ENCODE measurements at places on chromosomes 2 and 18.

GRCh38 chr18:5512176-5512575 lies 31.6 kb downstream of the EPB41L3 start:
- DNase-seq: no peak

DNA sequence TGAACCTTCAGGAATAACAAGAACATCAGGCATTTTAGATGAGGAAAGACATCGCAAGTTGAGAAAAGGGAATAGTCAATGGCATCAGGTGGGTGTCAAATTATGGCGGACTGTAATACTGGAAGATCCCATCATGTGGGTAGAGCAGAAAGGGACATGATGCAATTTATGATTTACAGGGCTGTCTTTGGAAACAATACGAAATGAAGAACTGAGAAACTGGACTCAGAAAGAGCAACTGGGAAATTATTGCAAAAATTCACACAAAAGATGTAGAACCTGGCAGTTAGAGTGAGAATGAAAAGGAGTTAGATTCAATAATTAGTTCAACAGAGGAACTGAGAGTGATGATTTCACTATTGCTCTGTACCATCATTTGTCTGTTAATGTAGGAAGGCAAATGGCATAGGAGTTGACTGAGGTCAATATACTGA lies 1635.0 kb upstream of the ACVR2A start:
- DNase-seq: no peak

DNA sequence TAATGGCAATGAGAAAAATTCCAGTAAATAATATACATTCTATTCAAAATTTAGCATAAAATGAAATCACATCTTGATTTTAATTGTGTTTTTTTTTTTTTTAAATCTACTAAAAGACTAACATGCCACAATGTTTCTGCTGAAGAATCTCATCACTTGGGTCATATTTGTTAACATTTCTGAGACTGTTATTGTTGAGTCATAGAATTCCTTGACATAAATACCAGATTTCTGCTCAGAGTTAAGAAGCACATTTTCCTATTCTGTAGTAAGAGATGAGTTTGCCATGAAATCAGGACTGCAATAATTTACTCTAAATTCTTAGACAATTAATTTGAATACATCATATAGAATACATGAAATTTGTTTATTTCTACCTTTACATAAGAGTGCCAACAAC lies 154.9 kb upstream of the KYNU start:
- no peak for DNase-seq

DNA sequence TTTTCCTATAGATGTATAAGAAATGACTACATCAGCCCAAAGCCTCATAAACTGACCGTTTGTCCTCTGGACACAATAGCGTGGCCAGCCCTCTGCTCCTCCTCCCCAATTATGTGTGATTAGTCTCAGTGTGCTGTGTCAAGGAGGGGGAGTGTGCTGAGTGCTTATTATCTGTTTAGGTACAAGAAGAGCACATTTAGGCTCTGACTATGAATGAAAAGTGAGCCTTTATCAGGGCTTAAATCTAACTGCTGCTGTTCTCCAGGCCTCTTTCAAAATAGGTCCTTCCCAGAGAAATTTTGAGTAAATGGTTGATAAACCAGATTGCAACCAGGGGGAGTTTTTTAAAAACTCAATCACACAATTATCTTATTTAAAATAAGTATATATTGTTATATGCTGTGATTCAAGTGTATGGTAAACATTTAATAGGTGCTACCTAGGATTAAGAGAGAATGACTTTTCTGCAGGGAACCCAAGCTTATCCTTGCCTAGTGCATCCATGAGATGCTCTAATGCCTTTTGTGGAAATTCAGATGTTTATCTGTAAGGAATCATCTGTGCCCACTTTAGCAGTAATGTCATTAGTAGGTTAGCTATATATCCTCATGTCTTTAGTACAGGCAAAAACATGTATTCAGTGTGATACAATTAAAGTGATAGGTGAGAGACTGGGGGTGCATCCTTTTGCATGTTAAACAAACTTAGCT lies 168.7 kb upstream of the SIX3 start:
- no peak for DNase-seq

GRCh38 chr2:54419388-54419787 lies 36.7 kb upstream of the SPTBN1 start:
- DNase-seq: no peak

DNA sequence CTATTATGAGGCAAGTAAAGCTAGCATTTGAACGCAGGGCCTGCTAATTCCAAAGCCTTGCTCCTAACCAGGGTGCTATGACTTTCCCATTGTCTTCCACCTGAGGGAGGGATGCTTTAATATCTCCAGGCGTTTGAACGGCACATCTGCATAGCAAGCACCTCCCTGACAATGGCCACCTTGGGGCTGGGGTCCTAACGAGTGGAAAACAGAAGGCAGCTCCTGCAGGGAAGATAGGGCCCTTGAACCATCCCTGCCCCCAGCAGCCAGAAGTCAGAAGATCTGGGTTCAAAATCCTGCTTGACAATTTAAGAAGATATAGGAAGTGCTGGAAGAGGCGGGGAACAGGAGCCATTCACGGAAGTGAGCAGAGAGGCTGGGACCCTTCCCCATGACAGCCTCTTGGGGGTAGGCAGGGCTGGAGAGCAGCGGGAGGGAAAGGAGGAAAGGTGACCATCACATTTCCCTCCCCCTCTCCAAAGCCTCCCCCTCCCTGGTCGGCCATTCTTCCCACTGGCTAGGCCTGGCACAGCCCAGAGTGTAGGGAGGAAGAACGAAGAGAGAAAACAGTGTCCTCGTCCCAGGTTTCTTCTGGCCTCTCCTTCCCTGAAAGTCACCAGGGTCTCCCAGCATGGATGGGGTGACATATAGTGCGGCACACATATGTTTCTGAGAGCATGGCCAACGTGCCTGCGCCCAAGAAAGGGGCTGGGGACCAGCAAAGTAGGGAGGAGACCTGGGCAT lies 73.5 kb downstream of the EMX1 start:
- DNase-seq: peak; percentile 8

- DNase-seq: no peak
Observed at GRCh38 chr2:55099878-55100820, 49.9 kb upstream of the RTN4 start.

DNA sequence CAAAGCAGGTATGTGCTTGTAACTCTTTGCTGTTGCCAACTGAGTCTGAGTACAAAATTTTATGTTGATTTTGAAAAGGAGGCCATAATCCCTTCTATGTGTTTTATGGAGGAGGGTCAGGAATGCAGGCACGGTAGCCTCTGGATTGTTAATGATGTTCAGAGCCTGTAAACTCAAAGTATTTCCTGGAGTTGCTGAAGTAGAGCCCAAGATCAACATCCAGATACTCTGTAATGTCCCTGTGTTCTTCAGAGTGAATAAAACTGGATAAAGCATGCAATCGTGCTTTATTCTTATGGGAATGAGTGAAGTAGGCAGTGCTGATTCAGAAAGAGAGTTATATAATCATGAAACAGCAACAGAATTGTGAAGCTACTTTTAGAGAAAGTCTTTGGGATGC lies 61.8 kb upstream of the CHRNA1 start:
- no peak for DNase-seq

GRCh38 chr2:70534183-70534836 lies 19.3 kb downstream of the TGFA start:
- DNase-seq: no peak

GRCh38 chr18:26133652-26134051 lies at the start of gene PSMA8:
PSMA8 (plus strand) TSS chr18:26133869; CDS start chr18:26133966, 97 bp downstream.
- no peak for DNase-seq

- peak; percentile 88 for DNase-seq
Observed at GRCh38 chr2:42132966-42133641, 36.0 kb upstream of the EML4 start.

GRCh38 chr2:10977003-10977402 lies 65.3 kb downstream of the KCNF1 start:
- DNase-seq: no peak

- DNase-seq: no peak
Observed at GRCh38 chr2:235006986-235007385, 55.2 kb downstream of the SH3BP4 start.

DNA sequence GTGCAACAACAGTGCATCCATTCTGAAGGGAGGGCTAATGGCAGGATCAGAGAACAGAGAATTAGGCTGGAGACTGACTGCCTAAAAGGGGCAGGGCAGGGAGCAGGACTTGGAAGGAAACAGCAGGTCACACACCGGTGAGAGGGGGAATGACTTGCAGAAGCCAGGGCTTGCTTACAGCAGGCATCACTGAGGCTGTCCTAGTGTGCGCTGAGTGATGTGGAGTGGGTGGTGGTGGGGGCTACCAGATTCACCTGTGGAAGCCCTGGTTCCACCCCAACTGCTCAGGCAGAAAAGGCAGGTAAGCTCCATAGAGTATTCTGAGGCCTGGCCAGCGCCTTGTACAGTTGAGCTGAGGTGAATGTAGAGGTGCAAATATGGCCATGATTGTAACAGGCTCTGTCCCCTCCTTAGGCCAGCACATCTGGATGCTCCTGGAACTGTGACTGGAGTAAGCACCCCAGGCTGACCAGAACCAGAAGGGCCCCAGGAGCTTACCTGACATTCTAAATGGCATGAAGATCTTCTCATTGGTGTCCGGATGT lies 49.4 kb downstream of the SFXN5 start:
- no peak for DNase-seq

- DNase-seq: no peak
Observed at GRCh38 chr2:189582809-189583192, 2.2 kb upstream of the SLC40A1 start.

DNA sequence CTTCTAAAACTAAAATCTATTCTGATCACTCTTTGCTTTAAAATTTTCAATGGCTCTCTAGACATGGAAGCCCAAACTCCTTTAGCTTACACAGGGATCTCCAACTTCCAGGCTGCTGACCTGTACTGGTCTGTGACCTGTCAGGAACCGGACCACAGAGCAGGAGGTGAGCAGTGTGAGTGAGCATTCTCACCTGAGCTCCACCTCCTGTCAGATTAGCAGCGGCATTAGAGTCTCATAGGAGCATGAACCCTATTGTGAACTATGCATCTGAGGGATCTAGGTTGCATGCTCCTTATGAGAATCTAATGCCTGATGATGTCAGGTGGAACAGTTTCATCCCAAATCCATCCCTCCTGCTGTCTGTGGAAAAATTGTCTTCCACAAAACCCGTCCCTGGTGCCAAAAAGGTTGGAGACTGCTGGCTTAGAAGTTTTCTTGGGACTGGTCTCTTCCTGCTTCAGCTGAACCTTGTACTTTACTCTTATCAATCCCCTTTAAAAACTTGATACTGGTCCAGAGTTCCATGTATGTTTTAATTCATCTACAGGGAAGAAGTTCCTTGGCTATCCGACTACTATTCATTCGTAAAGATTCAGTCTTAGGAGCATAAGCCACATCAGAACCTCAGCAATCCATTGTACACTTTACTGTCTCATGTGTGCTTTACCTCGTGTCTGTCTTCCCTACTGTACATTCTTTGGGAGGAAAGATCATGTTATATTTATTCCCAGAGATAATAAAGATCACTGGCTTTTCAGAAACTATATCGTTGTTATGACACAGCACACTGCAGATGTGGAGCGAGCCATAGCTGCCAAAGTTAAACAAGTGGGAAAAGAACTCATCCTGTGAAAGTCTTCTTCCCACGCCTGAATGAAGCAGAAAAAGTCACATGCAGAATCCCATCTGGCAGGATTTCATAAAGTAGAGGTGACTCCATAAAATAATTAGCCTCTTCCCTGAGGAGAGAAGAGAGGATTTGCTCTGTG lies 183.8 kb downstream of the LRATD1 start:
- no peak for DNase-seq

GRCh38 chr2:225282858-225283710 lies 116.4 kb upstream of the NYAP2 start:
- DNase-seq: no peak

DNA sequence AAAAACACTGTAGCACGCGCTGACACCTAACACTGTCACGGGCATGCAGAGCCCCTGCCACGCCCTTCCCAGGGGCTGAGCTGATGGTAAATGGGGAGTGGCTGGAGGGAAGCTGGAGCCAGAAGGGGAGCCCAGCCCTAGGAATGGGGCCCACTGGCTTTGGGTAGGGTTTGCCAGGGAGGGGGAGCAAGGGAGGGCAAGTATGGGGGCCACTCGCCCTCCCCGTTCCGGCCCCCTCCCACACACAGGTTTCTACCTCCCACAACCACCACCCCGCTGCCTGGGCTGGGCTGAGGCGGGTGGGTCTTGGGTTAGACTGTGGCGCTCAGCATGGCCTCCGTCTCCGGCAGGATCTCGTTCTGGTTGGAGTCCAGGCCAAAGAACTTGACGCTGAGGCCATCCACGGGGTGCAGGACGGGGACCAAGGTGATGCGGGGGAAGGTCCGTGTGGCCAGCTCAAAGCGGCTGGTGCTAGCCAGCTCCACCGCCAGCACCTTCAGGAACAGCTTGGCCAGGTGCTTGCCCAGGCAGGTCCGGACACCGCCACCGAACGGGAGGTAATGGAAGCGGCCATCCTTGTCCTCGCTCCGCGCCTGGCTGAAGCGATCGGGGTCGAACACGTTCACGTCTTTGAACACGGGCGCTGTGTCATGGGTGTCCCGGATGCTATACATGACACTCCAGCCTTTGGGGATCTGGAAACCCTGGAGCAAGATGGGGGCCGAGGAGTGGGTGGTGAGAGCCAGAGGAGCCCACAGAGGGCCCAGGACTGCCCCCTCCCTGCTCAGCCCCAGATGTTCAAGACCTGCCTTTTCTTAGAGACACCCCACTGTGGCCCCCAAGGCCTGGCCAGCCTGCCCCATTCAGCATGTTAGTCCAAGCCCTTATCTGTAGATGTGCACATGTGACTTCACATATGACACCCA lies 15.5 kb downstream of the CYP26B1 start:
- DNase-seq: no peak

- no peak for DNase-seq
Observed at GRCh38 chr2:127055786-127056076, 51.2 kb downstream of the BIN1 start.

DNA sequence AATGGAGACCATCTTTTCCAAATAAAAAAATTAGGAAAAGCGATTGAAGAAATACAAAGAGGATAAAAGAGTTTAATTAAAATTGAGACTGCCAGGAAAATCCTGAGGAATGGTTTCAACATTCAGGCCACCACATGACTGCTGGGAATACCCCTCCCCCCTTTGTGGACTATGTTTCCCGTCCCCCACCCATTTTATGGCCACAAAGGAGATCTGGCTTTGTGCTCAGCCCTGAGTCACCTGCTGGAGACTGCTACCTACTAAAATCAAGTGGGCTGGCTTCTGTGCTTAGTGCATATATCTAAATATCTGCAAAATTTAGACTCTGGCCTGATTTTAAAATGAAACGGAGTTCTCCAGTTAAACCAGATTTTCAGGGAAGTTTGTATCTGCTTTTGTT lies 10.1 kb downstream of the RND3 start:
- DNase-seq: no peak

GRCh38 chr2:145682546-145683157 lies 1162.7 kb upstream of the ZEB2 start:
- no peak for DNase-seq

GRCh38 chr2:8893474-8893873 lies 56.1 kb upstream of the KIDINS220 start:
- no peak for DNase-seq
